Activated CD8-positive, alpha-beta memory T cell treated with anti-CD3 and anti-CD28 coated beads, Interleukin-2, amount 50 U/mL, for 48 hours (primary cell): ENCODE measurements at places on chromosomes 11 and 22.

- no peak for DNase-seq
These were observed 41.3 kb downstream of the XKR3 start for GRCh38 chr22:16783930-16784354.

DNA sequence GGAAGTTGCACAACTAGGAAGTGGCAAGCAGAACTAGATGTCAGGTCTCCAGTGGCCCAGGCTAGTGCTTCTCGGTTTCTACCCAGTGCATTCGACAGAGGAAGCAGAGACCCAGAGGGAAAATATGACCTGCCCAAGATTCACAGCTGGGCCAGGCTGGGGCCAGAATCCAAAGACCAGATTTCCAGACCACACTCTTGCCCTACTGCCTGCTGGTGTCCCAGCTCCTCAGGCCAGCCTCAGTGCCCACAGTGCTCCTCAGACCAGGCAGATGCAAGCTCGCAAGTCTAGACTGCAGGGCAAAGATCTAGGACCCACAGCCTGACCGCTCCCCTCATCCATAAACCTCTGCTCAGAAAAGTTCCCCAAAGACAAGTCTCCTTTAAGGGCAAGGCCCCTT is 262.6 kb downstream of the BUD13 start:
- DNase-seq = no peak

DNA sequence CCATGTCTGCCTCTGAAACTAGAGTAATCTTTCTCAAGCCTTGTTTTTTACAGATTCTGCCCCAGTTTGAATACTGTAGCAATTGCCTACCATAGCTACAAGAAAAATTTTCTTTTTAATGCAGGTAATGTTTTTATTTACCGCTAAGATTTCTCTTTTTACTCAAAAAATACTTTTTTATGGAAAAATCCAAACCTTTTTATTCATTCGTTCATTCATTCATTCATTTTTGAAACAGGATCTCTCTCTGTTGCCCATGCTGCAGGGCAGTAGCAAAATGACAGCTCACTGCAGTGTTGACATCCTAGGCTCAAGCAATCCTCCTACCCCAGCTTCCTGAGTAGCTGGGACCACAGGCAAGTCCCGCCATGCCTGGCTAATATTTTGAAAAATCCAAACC is 2.7 kb upstream of the CPT1A start:
- DNase-seq = no peak

DNA sequence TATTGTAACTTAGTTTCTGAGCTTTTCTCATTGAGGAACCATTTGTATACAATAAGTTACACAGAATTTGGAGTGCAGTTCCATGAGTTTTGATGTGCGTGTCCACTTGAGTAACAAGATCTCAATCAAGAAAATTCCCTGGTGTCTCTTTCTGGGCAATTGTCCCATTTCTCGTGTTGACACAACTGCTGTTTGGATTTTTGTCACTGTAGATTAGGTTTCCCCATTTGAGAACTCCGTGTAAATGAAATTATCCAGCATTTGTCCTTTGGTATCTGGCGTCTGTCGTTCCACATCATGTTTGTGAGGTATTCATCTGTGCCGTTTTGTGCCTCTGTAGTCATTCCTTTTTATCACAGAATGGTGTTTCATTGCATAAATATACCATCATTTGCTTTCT is 547.0 kb downstream of the TBC1D22A start:
- DNase-seq = no peak

GRCh38 chr11:114340311-114341131 is 44.3 kb downstream of the NNMT start:
- DNase-seq = no peak

DNA sequence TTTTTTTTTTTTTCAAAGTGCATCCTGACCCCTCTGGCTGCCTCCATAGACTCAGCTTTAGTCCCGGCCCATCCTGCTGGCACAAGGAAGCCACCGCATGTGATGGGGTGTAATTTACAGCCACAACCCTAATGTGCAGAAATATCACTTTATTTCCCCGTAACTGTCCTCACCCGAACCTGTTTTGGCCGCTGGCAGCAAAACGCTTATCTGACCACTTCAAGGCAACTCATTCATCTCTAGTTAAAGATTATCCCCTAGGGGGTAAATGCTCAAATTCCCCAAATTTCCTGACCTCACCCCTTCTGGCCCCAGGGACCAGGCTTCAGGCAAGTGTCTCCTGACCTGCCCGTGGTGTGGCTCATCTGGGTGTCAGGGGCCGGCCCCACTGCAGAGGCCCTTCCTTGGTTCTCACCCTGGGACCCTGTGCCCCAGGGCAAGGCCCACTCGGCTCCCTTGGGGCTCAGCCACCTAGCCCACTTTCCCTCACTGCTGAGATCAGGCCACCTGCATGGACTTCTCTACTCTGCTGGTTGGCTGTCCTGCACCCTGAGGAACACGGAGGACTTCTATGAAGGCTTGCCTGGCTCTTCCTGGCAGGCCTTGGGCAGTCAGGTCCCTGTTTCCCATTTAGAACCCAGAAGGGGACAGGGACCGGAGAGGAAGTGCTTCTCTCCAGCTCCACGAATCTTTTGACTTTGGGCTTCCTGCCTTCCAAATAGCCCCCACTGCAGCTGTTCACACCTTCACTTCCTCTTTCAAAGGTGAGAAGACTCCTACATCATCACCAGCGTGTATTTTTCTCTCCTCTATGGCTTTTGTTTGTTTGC is 53.3 kb downstream of the WNT11 start:
- peak; percentile 55 for DNase-seq
